Glutamatergic neuron (in vitro differentiated cells): ENCODE measurements at places on chromosomes 5 and 9. TPM values are rescaled to one million over a fixed set of nuclear protein-coding genes. Genes with fewer than 3 reads are reported as not detected.

Gene SPINK1
- total RNA-seq: not detected

Gene CCDC183
- 20.0 TPM for total RNA-seq

Gene LCN15
- total RNA-seq: 1.9 TPM

Gene RNF20
- total RNA-seq: 65.5 TPM

Gene MLANA
- total RNA-seq: not detected

Gene PRDM9
- not detected for total RNA-seq

Gene ZNF454
- 9.3 TPM for total RNA-seq

GRCh38 chr5:154178661-154179060, 11.9 kb upstream of the GALNT10 start:
- H3K36me3 ChIP-seq: no peaks in the 10 kb centered on the region
- no peak overlapping the region for H3K4me3 ChIP-seq
- H3K27ac ChIP-seq: no peak overlapping the region
- H3K27me3 ChIP-seq: no peaks in the 10 kb centered on the region
- no peak for DNase-seq

GRCh38 chr9:80492221-80492620, 920.5 kb downstream of the TLE4 start:
- DNase-seq: no peak
- no peaks in the 10 kb centered on the region for H3K27me3 ChIP-seq
- no peak overlapping the region for H3K4me3 ChIP-seq
- H3K4me1 ChIP-seq: peaks cover 6% of the 10 kb centered on the region

DNA sequence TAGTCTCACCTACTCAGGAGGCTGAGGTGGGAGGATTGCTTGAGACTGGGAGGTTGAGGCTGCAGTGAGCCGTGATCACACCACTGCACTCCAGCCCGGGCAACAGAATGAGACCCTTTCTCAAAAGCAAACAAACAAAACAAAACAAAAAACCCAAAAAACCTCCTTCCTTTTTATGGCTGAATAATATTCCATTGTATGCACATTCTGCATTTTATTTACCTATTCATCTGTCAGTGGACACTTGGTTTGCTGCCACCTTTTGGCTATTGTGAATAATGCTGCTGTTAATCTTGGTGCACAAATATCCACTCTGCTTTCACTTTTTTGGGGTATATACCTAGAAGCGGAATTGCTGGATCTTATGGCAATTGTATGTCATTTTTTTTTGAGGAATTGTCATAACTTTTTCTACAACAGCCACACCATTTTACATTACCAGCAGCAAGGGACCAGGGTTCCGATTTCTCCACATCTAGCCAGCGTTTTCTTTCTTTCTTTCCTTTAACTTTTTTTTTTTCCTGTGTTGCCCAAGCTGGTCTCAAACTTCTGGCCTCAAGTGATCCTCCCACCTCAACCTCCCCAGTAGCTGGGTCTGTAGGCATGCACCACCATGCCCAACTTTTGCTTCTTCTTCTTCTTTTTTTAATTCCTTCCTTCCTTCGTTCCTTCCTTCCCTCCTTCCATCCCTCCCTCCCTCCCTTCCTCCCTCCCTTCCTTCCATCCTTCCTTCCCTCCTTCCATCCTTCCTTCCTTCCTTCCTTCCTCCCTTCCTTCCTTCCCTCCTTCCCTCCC, 30.6 kb downstream of the NKX2-5 start:
- peaks cover 3% of the 10 kb centered on the region for H3K36me3 ChIP-seq
- H3K4me3 ChIP-seq: no peak overlapping the region
- H3K27ac ChIP-seq: no peak overlapping the region
- peaks cover 2% of the 10 kb centered on the region for H3K4me1 ChIP-seq
- no peak for DNase-seq

DNA sequence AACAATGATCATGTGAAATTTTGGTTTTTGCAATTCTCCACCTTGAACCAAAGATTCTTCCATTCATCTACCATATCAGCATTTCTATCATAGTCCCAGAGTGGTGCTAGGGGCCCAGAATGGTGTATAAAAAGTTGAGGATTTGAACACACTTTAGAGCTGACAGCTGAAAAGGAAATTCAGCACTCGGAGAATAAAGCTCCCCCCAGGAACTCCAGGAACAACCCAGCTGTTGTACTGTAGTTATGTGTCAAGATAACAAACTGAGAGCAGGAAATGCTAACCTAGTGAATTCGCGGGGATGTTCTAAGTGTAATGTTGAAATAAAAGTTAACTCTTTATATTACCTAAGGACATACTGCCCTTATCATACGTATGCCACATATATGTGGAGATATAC, 216.7 kb downstream of the NFIB start:
- no peak overlapping the region for H3K4me3 ChIP-seq
- no peak for DNase-seq
- peaks cover 21% of the 10 kb centered on the region for H3K4me1 ChIP-seq
- H3K36me3 ChIP-seq: no peaks in the 10 kb centered on the region

DNA sequence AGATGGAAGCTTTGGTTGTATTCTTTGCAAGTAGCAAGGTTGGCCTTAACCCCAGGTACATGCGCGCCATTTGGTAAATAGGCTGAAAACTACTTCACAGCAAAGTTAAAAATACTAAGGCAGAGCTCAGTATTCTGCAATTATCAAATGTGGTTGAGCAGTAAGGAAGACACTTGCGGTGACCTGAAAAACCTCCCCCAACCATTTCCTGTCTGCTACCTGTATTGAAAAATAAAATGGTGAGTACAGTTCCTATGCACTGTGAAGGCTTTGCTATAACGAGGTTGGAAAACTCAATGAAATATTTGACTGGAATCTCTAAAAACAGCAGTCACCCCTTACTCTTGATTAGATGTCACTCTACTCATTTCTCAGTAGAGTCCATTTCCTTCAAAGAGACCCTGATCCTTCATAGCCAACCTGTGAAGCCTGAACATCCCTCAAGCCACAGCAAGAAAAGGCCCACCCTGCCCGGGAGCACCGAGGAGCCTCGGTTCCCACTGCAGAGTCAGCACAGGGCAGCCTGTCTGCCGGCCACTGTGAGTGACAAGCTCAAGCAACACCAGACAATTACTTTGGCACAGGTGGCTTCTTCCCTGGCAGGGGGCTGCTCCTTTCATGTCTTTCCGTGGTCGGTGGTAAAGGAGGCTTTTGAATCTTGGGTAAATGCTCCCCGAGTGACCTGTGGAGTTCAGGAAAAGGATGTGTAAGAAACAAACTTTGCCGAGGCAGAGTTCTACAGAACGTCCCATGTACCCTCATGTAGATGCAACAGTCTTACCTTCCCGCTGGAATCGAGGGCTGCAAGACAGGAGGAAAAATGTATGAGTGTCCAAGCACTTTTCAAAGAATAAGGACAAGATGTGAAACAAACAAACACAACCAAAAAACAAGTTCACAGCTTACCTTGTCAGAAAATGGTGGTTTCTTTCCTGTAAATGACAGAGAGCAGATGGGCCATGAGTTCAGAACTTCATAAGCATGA, 29.6 kb downstream of the C5orf58 start:
- H3K27me3 ChIP-seq: peaks cover 4% of the 10 kb centered on the region
- DNase-seq: peak; percentile 20
- H3K4me3 ChIP-seq: peak overlapping the region; percentile 14
- H3K4me1 ChIP-seq: peaks cover 29% of the 10 kb centered on the region
- peak overlapping the region; percentile 29 for H3K27ac ChIP-seq

- DNase-seq: no peak
- H3K36me3 ChIP-seq: no peaks in the 10 kb centered on the region
- H3K4me3 ChIP-seq: no peak overlapping the region
- no peaks in the 10 kb centered on the region for H3K27me3 ChIP-seq
- H3K27ac ChIP-seq: no peak overlapping the region
These were observed 210.3 kb downstream of the ACTL7B start for GRCh38 chr9:108645520-108645919.

GRCh38 chr9:72583370-72583769, 62.0 kb downstream of the TMC1 start:
- H3K4me1 ChIP-seq: no peaks in the 10 kb centered on the region
- no peak for DNase-seq
- peaks cover 1% of the 10 kb centered on the region for H3K27me3 ChIP-seq
- no peak overlapping the region for H3K4me3 ChIP-seq

GRCh38 chr9:19387317-19387716, 7.3 kb upstream of the RPS6 start:
- no peaks in the 10 kb centered on the region for H3K36me3 ChIP-seq
- H3K27ac ChIP-seq: no peak overlapping the region
- no peak for DNase-seq
- H3K4me1 ChIP-seq: no peaks in the 10 kb centered on the region
- no peaks in the 10 kb centered on the region for H3K27me3 ChIP-seq

GRCh38 chr9:115597330-115597895, 479.5 kb upstream of the TNC start:
- H3K27me3 ChIP-seq: no peaks in the 10 kb centered on the region
- no peaks in the 10 kb centered on the region for H3K36me3 ChIP-seq
- DNase-seq: no peak
- no peak overlapping the region for H3K4me3 ChIP-seq
- H3K27ac ChIP-seq: no peak overlapping the region

GRCh38 chr5:94153736-94154450, 412.5 kb upstream of the POU5F2 start:
- no peaks in the 10 kb centered on the region for H3K36me3 ChIP-seq
- H3K4me3 ChIP-seq: no peak overlapping the region
- no peaks in the 10 kb centered on the region for H3K4me1 ChIP-seq
- DNase-seq: no peak
- no peaks in the 10 kb centered on the region for H3K27me3 ChIP-seq
- no peak overlapping the region for H3K27ac ChIP-seq
